ENCODE measurements at places on chromosomes 13 and 19.

DNA sequence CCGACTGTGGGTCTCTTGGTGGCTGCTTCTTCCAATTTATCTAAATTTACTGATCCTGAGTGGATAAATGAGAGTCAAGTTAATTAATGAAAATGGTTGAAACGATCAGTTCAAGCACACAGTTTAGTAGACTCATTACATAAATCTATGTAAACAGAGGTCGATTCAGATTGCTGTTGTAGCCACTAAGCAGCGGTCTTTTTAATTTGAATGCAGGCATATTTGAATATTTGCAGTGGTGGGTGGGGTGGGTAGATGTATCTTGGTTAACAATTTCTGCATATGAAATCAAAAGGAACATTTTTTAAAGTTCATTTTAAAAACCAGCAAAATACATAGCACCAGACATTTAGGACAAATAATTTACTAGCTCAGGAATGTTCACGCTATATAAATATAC, 325.9 kb downstream of the KLF12 start:
- DNase-seq: no peak

GRCh38 chr13:25692099-25692498, 320.3 kb downstream of the ATP8A2 start:
- no peak for DNase-seq

DNA sequence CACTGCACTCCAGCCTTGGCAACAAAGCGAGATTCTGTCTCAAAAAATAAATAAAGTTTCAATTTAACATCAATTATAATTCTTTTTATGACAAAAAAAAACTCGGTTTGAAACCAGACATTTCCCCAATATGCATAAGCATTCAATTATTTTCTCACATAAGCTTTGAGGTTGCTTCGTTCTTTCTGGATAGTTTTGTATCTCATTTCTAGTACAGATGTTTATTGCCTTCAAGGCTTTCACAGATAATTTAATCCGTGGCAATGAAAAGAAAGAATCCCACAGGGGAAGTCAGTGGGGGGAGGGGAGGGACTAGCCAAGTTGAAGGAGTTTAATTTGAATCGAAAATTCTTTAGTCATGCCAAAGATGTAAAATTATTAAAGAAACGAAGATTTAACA, 29.6 kb upstream of the TSC22D1 start:
- no peak for DNase-seq

- no peak for DNase-seq
These were observed 76.1 kb downstream of the KL start for GRCh38 chr13:33092073-33092987.

- no peak for DNase-seq
These were observed 3.9 kb downstream of the OSCAR start for GRCh38 chr19:54096617-54097106.

GRCh38 chr19:3186160-3186688, 494 bp downstream of the NCLN start:
- DNase-seq: no peak

DNA sequence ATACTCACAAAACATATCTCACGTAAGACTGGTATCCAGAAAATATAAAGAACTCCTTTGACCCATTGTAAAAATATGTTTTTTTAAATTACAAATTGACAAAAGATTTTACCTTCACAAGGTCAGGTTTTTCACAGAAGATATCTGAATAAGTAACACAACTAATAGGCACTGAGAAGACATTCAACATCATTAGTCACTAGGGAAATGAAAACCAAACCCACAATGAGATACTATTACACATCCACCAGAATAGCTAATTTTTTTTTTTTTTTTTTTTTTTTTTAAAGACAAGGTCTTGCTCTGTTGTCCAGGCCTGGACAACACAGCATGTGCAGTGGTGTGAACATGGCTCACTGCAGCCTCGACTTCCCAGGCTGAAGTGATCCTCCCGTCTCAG, 157.5 kb downstream of the MIPEP start:
- no peak for DNase-seq

- no peak for DNase-seq
These were observed 117.7 kb downstream of the SHISA2 start for GRCh38 chr13:25934127-25934526.

DNA sequence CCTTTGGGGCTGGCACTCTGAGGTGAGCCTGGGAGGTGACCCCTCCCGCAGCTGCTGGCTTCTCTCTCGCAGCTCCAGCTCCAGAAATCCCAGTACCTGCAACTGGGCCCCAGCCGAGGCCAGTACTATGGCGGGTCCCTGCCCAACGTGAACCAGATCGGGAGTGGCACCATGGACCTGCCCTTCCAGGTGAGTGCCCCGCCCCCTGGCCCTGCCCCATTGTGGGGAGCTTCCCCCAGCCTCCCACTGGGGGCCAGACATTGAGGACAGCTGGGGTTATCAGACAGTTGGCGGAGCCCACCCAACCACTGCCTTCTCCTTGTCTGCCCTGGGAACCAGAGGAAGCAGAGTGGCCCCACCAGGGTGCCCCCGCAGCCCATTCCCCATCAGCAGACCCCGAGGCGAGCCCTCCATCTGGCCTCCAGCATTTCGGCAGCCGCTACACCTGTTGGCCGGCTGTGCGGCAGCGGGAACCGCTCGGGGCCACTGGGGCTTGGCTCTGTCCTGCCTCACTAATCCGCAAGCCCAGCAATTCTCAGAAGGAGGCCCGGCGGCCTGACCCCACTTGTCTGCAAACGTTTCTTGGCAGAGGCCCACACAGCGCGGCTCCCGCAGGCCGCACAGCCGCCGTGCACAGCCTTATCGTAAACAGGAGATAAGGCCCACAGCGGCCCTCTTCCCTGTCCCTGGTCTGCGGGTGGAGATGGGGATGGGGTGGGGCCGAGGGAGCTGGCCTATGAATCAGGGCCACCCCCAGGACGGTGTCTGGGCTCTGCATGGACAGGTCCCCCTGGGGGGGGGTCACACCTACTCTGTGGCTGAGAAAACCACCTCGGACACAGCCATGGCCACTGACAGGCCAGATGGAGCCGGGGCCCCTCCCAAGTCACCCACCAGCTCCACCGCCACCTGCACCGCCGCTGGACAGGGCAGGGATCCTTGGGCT, 48.0 kb downstream of the COMP start:
- no peak for DNase-seq

- DNase-seq: no peak
These were observed 2.6 kb downstream of the LONP1 start for GRCh38 chr19:5717215-5717935.

- no peak for DNase-seq
These were observed 720.5 kb upstream of the PCDH9 start for GRCh38 chr13:67950603-67951002.

GRCh38 chr13:59103004-59103768, 1060.5 kb downstream of the DIAPH3 start:
- DNase-seq: no peak

GRCh38 chr19:10858204-10858828, 10.1 kb downstream of the C19orf38 start:
- DNase-seq: no peak

GRCh38 chr19:45276284-45276687, 25.2 kb downstream of the MARK4 start:
- DNase-seq: no peak

DNA sequence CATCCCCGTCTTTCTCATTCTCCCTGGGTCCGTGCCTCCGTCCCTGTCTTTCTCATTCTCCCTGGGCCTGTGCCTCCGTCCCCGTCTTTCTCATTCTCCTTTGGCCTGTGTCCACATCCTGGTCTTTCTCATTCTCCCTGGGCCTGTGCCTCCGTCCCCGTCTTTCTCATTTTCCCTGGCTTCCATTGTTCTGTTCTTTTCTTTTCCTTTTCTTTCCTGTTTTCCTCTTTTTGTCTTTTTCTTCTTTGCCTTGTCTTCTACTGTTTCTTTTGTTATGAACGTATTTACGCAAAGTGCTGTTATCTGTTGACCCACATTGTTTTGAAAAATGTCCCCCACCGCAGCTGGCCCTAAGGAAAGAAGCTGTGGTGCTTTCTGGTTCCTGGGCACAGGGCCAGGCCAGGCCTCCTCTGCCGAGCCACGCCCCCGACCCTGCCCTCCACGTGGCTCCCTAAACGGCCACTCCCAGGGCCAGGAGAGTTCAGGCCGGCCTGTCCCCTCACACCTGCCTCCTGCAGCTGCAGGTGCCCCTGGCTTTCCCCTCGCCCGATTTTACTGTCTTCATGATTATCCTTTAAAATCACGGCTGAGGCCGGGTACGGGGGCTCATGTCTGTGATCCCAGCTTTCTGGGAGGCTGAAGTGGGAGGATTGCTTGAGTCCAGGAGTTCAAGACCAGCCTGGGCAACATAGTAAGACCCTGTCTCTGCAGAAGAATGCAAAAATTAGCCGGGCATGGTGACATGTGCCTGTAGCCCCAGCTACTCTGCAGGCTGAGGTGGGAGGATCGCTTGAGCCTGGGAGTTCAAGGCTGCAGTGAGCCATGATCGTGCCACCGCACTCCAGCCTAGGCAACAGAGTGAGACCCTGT, 14.0 kb upstream of the TMPRSS9 start:
- no peak for DNase-seq

DNA sequence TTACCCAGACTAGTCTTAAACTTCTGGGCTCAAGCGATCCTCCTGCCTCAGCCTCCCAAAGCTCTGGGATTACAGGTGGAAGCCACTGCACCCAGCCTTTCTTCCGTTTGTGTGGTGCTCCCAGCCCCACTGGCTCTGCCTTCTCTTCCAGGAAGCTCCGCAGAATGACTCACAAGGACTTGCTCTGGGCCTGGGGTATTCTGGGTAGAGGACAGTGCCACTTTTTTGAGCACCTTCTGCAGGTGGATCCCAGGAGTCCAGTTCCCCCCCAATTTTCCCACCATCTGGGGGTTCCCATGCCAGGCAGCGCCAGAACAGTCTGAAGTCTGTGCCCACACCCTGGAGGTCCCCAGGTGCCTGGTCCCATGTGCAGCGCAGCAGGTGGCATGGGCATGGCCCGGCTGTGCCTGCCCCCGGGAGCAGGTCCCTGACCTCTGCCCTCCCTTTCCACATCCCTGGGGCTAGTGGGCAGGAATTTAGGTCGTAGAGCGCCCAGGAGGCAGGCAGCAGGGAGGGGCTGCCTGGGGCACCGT, 1.6 kb downstream of the REEP6 start:
- no peak for DNase-seq

DNA sequence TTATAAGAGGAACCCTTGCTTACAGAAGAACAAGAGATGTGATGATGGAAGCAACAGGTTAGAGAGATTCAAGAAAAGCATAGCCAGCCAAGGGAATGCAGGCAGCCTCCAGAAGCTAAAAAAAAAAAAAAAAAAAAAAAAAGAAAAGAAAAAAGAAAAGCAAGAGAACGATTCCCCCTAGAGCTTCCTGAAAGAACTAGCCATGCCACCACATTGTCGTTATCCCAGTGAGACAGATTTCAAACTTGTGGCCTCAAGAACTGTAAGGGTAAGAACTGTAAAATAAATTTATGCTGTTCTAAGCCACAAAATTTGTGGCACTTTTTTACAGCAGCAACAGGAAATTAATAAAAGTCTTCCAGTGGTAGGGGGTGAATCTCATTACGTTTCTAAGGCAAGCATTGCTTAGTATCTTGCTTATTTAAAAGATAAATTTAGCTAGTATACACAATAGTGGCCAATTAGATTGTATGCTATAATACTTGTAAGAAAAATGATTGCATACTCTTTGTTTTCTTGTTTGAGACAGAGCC, 21.8 kb downstream of the RFXAP start:
- no peak for DNase-seq

DNA sequence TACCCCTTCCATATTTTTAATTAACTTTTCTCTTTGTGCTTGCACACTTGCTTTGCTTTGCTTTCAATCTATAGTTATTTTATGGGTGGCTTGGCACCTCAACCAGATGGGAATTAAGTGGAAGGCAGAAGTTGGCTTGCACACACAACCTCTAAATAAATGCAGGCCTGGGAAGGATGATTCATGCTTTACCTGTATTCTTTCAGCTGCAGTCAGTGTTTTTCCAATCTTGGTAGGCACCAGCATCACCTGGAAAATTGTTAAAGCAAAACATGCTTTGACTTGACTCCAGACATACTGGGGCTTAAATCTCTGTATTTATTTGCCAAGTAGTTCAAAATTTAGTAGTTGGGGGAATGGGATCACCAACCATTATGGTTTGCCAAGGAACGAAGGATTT, 543.0 kb downstream of the GPC6 start:
- DNase-seq: no peak

- no peak for DNase-seq
These were observed 390.8 kb downstream of the SLITRK6 start for GRCh38 chr13:85408415-85408814.

- DNase-seq: no peak
These were observed 18.2 kb upstream of the ZNF14 start for GRCh38 chr19:19750842-19751790.

GRCh38 chr13:26838821-26839220, 78.2 kb upstream of the GPR12 start:
- DNase-seq: no peak

DNA sequence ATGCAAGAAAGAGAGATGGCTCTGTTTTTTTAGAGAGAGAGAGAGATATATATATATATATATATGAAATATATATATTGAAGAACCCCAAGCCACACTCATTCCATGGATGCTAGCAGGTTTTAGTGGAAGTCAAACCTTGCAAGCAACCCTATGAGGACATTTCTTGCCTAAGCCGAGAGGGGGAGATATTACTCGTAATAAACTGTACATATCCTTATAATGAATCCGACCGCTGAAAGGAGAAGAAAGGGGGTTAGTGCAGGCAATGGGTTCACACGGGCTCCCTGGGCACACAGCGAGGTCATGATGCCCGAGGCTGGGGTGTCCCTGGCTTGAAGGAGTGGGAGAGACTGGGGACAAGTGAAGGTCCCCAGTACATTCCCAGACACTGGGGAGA, 78.3 kb downstream of the IER2 start:
- DNase-seq: no peak
